ENCODE measurements at places on chromosomes 11 and 22.
A peak's percentile ranks its signal among the peaks of the same experiment; 100 is the strongest.

GRCh38 chr11:115764176-115764575 is 260.0 kb upstream of the CADM1 start:
- no peak for DNase-seq

- DNase-seq, result no peak
These were observed 44.3 kb upstream of the JAM3 start for GRCh38 chr11:134024420-134025081.

GRCh38 chr22:17943533-17944249 is 80.7 kb downstream of the MICAL3 start:
- no peak for DNase-seq

GRCh38 chr11:110855191-110855590 is 143.0 kb upstream of the ARHGAP20 start:
- no peak for DNase-seq

- peak; percentile 55 for DNase-seq
These were observed 9.4 kb upstream of the SF1 start for GRCh38 chr11:64787526-64788320.

DNA sequence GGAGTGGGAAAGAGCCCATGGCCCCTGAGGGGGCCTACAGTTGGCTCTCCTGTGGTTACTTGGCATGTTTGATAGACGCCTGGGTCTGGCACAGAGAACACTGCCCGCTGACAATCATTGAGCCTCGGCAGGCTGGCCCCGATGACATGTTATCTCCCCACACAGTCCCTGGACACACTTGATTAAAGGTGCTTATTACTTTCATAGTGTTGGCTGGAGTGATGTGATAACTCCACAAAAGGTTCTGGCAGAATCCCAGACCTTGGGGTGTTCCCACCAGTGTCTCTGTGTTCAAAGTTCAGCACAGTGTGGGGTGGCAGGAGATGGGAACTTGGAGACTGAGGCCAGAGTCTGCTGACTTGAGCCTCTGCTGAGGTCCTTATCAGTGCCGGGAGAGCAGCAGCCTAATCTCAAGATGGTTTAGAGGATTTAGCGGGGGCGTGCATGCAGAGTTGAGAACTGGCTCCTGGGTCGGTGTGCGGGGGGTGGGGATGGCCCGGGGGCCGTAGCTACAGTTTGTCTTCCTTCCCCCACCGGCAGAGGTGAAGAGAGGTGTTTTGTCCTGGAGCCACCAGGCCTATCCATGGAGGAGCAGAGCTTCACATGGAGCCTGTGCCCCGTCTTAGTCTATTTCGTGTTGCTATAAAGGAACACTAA is 22.5 kb downstream of the PARVB start:
- no peak for DNase-seq

- no peak for DNase-seq
These were observed 2.0 kb downstream of the DAGLA start for GRCh38 chr11:61682093-61682732.

GRCh38 chr11:128482512-128483191 is 104.7 kb downstream of the ETS1 start:
- DNase-seq, result peak; percentile 59

DNA sequence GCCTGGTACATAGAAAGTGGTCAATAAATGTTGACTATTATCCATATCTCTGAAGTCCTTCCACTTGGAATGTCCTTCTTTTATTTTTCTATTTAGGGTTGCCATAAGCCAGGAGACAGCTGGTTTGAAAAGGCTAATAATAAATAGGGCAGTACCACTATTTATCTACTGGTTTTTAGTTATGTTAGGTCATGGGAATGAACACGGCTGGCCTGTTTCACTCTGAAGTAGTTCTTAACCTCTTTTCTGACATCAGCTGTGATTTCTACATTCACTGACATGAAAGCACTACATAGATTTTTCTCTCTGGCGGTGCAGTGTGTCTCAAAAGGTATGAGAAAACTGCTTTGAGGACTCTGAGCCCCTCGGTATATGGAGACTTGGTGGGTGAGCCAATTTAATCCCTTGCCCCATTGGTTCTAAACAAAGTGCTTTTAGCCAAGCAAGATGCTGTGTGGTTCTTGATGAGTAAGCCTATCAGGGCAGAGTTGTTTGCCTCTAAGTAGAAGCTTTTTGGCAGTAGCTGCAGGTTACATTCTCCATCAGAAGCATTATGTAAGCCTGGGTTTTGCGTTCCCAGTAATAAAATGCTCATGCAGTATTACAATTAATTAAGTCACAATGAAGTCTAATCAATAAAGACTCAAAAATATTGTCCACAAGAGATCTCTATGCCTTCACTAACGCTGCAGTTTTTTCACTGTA is 48.7 kb upstream of the APOA1 start:
- DNase-seq, result no peak
